ENCODE measurements at places on chromosomes 3 and 15.

- no peak for DNase-seq
Measured at GRCh38 chr3:164620423-164620822, 457.9 kb downstream of the SI start.

DNA sequence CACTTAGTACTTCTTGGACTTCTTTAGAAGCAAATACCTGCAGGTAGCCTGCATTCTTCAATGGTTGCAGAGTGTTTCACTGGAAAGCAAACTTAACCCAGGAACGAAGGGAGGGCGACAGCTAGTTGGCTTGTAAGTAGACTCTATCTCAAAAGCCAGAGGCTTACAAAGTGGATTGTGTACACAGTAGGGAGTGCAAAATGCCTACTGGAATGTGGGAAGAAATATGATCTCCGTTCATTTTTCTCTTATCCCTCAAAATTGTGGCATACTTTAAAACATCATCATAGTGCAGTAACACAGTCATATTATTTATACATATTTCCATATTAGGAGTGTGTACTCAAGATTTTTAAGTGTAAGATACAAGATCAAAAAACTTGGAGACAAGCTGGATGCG, 155.7 kb downstream of the LIPC start:
- DNase-seq = no peak

GRCh38 chr3:125163739-125164601, 48.6 kb downstream of the SLC12A8 start:
- DNase-seq = no peak

DNA sequence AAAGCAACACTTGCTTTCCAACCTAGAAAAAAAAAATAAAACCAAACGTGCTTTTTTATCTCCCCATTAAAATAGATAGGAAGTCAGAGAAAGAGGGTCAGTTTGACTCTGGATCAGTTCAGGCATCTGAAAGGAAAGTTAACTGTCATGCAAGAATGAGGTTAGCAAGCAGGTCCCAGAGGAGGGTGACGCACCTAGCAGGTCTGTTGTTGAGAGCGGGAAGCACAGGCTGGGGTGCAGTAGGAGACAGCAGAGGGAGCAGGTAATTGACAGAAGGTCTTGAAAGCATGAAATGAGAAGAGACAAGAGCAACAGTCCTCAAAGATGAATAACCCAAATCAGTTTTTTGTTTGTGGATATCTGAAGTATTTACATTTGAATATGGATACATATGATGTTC, 82.5 kb downstream of the ANO10 start:
- no peak for DNase-seq

GRCh38 chr3:129313415-129313664, 34.7 kb downstream of the HMCES start:
- no peak for DNase-seq

GRCh38 chr3:126491221-126492013, 15.7 kb upstream of the ZXDC start:
- no peak for DNase-seq

- no peak for DNase-seq
Measured at GRCh38 chr15:58467121-58467721, 35.4 kb downstream of the LIPC start.

DNA sequence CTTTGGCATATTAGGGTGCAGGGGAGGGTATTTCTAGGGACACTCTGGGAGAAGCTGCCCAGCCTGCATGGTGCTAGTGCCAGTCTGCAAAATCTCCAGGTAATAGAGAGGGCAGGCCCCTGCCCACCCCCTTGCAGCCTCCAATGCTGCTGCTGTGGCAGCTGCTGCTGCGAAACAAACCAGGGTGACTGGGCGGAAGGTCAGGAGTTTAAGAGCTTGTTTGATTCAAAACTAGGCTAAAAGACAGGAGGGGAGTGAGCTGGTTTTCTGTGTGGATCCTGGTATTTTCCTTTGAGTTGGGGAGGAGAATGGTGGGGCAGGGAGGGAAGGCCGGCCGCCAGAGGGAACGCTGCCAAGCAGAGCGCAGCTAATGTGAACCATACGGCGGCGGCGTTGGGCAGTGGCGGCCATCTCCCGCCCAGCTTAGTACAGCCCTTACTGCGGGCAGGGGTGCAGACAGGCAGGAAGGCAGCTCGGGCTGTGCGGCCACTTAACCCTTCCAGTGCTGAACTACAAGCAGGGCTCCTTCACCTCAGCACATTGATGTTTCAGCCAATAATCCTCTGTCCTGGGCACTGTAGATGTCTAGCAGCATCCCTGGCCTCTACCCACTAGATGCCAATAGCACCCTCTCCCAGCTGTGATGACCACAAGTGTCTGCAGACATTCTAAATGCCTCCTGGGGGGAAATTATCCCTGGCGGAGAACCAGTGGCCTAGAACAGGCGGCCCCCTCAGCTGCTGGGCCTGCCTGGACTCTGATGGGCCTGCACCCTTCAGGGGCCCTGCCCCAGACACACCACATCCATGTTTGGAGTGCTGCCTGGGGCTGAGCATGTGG, 125.7 kb downstream of the EEFSEC start:
- DNase-seq = no peak

GRCh38 chr15:80619680-80620079, 75.4 kb upstream of the ABHD17C start:
- no peak for DNase-seq

DNA sequence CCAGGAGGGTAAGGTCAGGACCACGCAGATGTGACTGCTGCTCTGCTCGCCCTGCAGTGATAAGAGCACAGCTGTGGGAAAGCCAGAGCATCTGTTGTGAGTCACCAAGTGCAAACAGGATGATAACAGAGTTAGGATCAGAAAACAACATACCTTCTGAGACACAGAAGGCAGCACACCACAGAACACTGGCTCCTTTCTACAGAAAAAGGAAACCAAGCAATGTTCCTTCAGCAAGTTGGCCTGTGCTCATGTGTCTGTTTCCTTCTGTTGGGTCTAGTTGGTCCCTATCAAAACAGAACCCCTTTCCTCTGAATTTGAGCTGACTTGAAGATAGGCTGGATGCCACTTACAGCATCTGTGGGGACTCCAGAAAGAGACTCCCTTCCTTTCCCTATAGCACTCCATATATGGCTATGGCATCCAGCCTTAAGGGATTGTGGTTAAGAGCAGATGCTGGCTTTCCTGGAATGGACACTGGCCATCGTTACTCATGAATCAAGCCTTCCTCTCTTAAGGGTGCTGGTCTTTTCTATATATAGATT, 440.7 kb upstream of the THBS1 start:
- DNase-seq = no peak

- no peak for DNase-seq
Measured at GRCh38 chr15:31255732-31256377, 70.8 kb upstream of the KLF13 start.

- DNase-seq = no peak
Measured at GRCh38 chr3:27578032-27578431, 93.8 kb upstream of the SLC4A7 start.
